ENCODE measurements at places on chromosomes 12 and 14. TPM values are rescaled to one million over a fixed set of nuclear protein-coding genes. Genes with fewer than 3 reads are reported as not detected.

GRCh38 chr12:119204131-119204530 lies 25.4 kb downstream of the HSPB8 start:
- no peak overlapping the region for H3K27ac ChIP-seq
- no peaks in the 10 kb centered on the region for H3K27me3 ChIP-seq
- H3K36me3 ChIP-seq = no peaks in the 10 kb centered on the region
- H3K4me1 ChIP-seq = peaks cover 11% of the 10 kb centered on the region
- H3K4me3 ChIP-seq = no peak overlapping the region

DNA sequence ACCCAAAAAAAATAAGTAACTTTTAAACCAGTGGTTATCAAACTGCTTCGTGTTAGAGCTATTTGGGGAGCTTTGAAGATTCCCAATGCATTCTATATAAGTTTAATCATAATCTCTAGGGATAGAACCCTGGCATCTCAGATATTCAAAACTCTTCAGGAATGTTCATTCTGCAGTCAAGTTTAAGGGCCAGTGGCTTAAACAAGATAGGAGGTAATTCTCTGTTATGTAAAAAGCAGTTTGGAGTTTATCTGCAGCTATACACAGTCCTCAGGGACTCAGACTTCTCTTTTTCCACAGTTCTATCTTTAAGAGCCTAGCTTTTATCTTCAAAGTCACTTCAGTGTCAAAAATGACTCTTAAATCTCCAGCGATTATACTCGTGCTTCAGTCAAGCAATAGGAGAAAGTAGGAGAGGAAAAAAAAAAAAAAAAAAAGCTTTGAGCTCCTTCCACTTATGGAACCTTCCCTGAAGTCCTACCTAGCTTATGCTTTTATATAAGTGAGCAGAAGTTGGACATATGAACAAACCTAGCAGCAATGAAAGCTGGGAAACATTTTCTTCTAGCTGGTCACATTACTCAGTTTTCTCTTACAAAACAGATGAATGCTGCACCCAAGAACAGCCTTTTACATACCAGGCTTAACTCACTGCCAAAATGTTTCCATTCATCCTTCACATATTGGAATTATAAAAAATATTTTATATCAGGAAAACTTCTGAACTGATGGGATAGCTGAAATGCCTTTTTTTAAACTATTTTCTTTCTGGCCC lies 302.8 kb downstream of the FSCB start:
- no peaks in the 10 kb centered on the region for H3K36me3 ChIP-seq
- H3K4me1 ChIP-seq = no peaks in the 10 kb centered on the region
- no peaks in the 10 kb centered on the region for H3K27me3 ChIP-seq
- no peak overlapping the region for H3K27ac ChIP-seq

- no peak overlapping the region for H3K4me3 ChIP-seq
- no peaks in the 10 kb centered on the region for H3K4me1 ChIP-seq
- no peak overlapping the region for H3K27ac ChIP-seq
- no peaks in the 10 kb centered on the region for H3K27me3 ChIP-seq
Measured at GRCh38 chr12:31801872-31802271, 73.1 kb upstream of the AMN1 start.

Gene CELA1
- not detected for total RNA-seq

DNA sequence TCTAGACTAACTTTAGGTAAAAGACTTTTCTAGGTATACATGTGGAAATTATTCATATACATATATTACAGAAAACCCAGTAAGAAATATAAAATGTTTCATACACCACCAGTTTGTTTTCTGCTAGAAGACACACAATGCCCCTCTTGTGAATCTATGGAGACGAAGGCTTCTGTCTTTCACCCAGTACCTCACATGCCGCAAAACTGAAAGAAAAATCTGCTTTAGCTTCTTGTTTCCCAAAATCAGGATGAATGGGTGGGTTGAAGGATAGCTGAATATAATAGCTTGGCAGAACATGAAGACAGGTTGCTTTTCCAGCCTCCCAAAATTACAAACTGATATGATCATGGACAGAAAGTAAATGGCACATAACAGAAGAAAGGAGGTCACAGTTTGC lies 1.3 kb downstream of the TAS2R30 start:
- no peak overlapping the region for H3K4me3 ChIP-seq
- no peak overlapping the region for H3K27ac ChIP-seq
- H3K36me3 ChIP-seq = peaks cover 3% of the 10 kb centered on the region

Gene NANOG
- total RNA-seq = not detected

Gene USP44
- 20.0 TPM for total RNA-seq

DNA sequence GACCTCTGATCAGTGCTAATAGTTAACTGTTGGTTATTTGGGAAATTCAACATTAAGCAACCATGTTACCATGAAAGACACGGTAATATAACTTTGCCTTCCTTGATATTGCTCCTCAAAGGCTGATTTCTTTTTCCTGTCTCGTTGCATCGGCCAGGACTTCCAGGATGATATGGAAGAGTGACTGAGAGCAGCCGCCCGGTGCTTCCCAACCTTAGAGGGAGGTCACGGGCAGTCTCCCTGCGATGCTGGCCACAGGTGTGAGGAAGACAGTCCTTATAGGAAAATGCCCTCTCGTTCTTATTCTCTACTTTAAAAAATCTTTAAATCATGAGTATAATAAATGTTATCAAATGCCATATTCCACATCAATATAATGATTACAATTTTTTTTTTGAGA lies 33.1 kb upstream of the GPR132 start:
- peaks cover 5% of the 10 kb centered on the region for H3K36me3 ChIP-seq
- no peaks in the 10 kb centered on the region for H3K4me1 ChIP-seq
- H3K27me3 ChIP-seq = peaks cover 17% of the 10 kb centered on the region
- DNase-seq = no peak

DNA sequence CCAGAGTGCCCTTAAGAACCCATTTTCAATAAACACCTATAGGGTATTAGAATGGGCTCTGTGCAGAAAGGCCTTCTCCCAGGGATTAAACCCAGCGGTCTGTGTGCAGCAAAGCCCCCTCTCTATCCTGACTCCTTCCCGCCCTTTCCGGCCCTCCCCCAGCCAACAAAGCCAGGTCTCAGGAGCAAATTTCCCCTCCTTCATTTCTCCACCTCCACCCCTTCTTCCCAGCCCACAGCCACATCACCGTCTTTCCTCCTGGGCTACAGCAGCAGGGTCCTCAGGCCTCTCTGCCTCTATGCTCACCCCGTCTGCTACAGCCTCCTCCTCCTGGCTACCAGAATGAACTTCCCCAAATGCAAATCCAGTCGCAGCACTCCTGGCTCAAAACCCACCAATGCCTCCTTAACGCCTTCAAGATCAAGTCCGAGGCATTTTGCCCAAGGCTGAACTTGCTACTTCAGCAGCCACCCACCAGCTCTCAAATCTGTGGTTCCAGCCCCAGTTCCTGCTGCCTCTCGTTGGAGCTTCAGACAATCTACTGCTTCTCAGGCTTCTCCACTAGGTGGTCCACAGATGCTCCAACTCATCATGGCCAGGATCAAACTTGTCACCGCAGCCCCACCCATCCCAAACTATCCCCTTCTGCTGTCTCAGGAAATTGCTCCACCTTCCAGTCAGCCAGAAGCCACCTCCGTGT lies 134.8 kb downstream of the BCL11B start:
- H3K4me3 ChIP-seq = no peak overlapping the region
- H3K36me3 ChIP-seq = no peaks in the 10 kb centered on the region
- DNase-seq = no peak
- peaks cover 12% of the 10 kb centered on the region for H3K4me1 ChIP-seq
- peaks cover 21% of the 10 kb centered on the region for H3K27me3 ChIP-seq

DNA sequence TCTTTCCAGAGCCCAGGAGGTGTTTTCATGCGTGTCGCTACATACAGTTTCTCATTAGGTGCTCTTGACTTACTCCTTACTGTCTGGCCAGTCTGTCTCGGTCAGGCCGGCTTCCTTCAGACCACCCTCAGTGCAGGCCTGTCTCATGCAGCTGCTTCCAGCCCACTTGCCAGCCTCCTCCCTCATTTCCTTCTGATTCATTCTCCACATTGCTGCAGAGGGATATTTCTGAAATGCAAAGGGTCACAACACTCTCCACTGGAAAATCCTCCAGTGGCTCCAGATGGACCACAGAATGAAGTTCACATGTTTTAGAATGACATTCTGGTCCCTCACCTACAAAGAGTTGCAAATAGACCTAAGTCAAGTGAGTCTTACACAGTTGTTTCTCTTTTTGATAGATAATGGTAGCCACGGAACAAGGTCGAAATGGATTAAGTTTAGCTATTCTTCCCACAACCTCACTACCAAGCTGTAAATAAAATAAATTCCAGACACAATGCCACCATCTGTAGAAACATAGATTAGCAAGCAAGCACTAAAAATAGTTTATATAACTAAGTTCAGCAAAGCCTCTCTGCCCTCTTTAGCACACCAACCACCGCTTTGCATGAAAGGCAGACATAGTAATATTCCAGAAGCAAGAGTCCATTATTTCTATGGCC lies 146.9 kb downstream of the ESR2 start:
- H3K36me3 ChIP-seq = peaks cover 8% of the 10 kb centered on the region
- DNase-seq = no peak
- no peaks in the 10 kb centered on the region for H3K27me3 ChIP-seq
- H3K4me1 ChIP-seq = no peaks in the 10 kb centered on the region
- H3K27ac ChIP-seq = no peak overlapping the region

- no peaks in the 10 kb centered on the region for H3K27me3 ChIP-seq
- no peaks in the 10 kb centered on the region for H3K36me3 ChIP-seq
- H3K4me3 ChIP-seq = no peak overlapping the region
- H3K4me1 ChIP-seq = no peaks in the 10 kb centered on the region
- DNase-seq = no peak
Measured at GRCh38 chr12:77973579-77973978, 142.9 kb downstream of the NAV3 start.

Gene VWF
- 0.21 TPM for total RNA-seq

GRCh38 chr12:33587784-33588712 lies 148.4 kb upstream of the SYT10 start:
- H3K4me3 ChIP-seq = no peak overlapping the region
- no peak overlapping the region for H3K27ac ChIP-seq
- peaks cover 9% of the 10 kb centered on the region for H3K4me1 ChIP-seq
- no peaks in the 10 kb centered on the region for H3K36me3 ChIP-seq
- DNase-seq = no peak

GRCh38 chr12:39417916-39418315 lies 25.0 kb downstream of the KIF21A start:
- no peak overlapping the region for H3K27ac ChIP-seq
- H3K4me3 ChIP-seq = no peak overlapping the region
- H3K36me3 ChIP-seq = peaks cover 9% of the 10 kb centered on the region

DNA sequence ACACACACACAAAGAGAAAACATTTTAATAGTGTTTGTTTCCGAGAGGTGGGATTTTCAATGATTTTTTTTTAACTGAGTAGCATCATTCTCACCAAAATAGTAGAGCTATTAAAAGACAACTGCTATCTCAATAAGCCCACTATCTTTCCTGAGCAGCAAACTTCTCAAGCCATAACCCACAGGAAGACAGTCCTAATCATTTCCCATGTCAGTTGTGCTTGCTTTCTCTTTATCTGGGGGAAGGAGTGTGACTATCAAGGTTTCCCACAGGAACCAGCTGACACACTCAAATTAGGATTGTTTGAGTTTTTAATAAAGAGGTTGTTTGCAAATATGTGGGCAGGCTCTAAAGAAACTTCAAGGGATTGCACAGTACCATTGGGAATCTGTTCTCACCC lies 4.9 kb upstream of the MAX start:
- peaks cover 3% of the 10 kb centered on the region for H3K36me3 ChIP-seq
- DNase-seq = no peak
- no peak overlapping the region for H3K4me3 ChIP-seq
- no peak overlapping the region for H3K27ac ChIP-seq
- no peaks in the 10 kb centered on the region for H3K27me3 ChIP-seq

DNA sequence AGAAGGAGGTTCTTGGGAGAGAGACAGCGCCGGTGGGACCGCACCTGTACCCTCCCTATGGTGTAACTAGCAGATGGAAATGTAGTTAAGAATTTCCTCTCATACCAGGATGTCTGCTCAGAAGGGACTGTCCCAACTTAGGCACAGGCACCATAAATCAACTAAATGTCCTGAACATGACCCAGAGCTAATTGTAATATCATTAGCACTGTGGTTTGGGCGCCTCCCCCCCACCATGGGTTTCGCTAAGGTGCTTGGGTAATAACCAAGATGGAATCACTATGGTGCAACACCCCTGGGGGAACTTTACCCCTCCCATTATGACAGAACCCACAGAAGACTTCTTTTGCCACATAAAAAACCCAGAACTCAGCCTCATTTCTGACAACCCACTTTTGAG lies 15.9 kb downstream of the ZNF641 start:
- peaks cover 8% of the 10 kb centered on the region for H3K36me3 ChIP-seq
- H3K4me3 ChIP-seq = no peak overlapping the region
- no peak for DNase-seq
- H3K4me1 ChIP-seq = no peaks in the 10 kb centered on the region
- H3K27me3 ChIP-seq = no peaks in the 10 kb centered on the region

Gene CLEC12A
- total RNA-seq = not detected

DNA sequence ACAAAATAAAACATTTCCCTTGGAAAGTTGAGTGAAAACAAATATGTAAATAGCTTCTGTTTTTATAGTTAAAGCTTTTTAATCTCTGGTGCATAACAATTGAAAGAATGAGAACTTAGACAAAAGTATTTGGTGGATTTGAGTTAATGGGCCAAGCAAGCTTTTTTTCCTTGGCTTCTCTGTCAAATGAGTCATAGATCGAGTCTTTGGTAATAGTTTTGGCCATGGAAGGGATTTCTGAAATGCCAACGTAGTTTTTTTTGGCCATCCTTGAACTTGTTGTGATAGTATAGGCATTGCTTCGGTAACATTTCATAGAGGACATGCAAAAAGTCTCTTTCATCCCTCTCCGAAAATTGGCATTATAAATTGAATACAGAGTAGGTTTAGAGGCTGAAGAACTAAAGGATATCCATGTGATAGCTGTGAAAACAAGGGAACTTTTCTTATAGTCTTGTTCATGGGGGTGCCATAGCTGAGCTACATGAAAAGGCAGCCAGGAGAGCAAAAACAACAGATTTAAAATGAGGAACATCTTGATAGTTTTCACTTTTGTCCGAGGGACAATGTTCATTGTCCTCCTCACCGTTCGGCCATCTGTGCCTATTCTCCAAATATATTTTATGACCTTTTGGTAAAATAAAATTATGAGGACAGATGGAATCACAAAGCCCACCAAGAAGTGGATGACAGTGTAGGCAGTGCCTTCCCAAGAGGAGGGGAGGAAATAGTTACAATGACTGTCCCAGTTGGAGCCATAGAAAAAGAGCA lies 34.7 kb downstream of the GPR19 start:
- H3K4me3 ChIP-seq = no peak overlapping the region
- H3K36me3 ChIP-seq = peaks cover 8% of the 10 kb centered on the region
- no peak overlapping the region for H3K27ac ChIP-seq
- H3K4me1 ChIP-seq = peaks cover 13% of the 10 kb centered on the region
- H3K27me3 ChIP-seq = no peaks in the 10 kb centered on the region
- DNase-seq = no peak

DNA sequence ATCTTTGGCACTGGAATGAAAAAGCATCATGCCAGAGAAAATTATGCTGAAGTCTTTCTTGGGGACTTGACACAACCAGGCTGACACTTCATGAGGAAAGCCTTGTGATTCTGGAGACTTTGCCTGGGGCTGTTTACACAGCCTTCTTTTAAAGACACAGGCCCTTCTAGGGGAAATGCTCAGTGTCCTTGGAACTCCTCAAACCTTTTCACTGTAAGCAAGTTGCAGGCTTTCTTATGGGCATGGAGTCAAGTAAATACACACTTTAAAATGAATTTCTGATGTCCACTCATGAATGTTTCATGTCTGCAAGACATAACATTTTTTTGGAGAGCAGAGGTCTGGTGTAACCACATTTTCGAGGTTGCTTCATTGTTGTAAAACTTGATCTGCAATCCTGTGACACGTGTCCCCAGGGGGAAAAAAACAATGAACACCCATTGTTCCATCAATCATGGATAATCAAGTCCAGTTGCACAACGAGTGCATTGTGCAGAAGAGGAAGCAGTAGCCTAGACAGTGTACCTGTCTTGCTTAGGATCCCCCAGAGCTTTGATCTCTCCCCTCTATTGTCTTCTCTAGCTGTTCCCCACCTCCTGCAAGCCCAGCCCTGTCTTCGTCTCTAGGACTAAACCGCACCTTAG lies 155.1 kb upstream of the PRICKLE1 start:
- peaks cover 26% of the 10 kb centered on the region for H3K4me1 ChIP-seq
- peak overlapping the region; percentile 83 for H3K27ac ChIP-seq
- DNase-seq = peak; percentile 6
- H3K27me3 ChIP-seq = no peaks in the 10 kb centered on the region
